ENCODE measurements at places on chromosomes 7 and 10.

DNA sequence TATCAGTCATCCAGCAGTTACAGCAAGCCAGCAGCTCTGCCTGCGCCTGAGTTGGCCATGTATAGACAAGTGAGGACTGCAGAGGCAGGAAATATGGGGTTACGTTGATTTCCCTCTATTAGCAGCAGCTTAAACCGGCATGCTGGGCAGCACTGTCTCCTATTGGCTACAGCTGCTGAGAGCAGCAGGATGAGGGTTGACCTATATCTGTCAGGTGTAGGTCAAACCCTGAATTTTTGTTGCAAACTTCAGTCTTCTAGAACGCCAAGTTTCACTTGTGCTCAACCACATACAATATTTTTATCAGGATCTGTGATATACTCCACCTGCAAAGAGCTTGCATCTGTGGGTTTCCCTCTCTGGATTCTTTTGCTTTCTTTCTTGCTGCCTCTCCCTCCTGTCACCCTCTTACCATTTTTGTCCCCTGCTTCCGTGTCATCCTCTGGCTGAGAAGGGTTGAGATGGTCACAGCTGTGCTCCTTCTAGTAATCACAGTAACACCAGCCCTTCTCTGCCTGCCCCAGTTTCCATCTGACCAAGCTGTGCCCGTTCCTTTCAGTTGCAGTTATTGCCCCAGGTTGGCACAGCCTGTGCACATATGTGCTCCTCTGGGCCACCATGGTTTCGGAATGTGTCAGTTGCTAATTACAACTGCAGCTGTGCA, 23.8 kb upstream of the GLCCI1 start:
- DNase-seq: no peak

DNA sequence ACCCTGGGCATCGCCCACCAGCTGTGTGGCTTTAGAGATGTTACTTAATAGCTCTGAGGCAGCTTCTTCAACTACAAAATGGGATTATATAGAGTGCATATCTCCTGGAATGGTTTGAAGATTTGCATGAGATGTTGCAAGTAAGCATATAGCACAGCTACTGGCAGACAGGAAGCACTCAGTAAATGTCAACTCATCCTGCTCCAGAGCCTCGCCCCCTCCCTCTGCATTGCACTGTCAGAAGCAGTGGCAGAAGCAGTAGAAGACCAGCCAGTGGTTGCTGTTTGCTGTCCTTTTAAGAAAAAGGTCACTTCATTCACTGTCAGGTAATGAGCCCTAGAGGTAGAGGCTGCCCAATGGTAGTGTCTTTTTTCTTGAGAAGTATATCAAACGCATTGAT, 180.0 kb upstream of the GHITM start:
- no peak for DNase-seq

- DNase-seq: no peak
Observed at GRCh38 chr7:37782166-37782565, 66.2 kb upstream of the NME8 start.

DNA sequence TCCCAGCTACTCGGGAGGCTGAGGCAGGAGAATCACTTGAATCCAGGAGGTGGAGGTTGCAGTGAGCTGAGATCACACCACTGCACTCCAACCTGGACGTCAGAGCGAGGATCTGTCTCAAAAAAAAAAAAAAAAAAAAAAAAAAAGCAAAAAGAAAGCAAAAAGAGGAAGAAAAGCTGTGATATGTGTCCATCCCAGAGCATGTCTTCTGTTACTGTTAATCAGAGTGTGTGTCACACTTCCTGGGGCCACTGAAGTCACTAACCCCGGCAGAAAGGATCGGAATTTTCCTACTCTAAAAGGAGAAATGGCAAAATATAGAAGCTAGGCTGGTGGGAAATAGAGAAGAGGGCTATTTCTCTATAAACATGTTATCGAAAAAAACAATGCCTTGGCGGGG, 11.9 kb downstream of the PIK3AP1 start:
- no peak for DNase-seq

GRCh38 chr10:119608316-119609155, 11.8 kb upstream of the TIAL1 start:
- peak; percentile 60 for DNase-seq

DNA sequence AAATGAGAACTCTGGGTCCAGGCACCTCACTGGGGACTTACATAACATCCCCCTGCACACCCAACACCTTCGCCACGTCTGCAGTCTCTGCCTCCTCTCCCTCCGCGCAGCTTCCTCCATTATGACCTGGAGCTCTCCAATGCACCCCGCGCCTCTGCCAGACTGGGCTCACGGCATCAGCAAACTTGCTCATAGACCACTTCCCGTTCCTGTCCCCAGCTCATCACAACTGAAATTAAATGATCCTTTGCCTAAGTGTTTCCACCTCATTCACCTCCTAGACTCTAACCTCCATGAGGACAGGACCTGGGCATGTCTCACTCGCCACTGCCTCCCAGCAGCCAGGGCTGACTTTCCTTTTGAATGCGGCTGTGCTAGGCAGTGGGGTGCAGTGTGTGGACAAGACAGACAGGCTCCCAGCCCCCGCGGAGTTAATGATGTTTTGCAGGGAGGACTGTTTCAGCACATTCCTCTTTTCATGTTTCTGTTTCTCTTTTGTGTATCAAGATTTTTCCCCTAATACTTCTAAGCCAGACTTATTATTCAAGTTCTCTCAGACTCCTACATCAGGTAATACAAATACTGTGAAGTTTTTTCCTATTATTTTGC, 18.8 kb downstream of the CHST15 start:
- no peak for DNase-seq

- no peak for DNase-seq
Observed at GRCh38 chr7:51226063-51226755, 90.4 kb downstream of the COBL start.

DNA sequence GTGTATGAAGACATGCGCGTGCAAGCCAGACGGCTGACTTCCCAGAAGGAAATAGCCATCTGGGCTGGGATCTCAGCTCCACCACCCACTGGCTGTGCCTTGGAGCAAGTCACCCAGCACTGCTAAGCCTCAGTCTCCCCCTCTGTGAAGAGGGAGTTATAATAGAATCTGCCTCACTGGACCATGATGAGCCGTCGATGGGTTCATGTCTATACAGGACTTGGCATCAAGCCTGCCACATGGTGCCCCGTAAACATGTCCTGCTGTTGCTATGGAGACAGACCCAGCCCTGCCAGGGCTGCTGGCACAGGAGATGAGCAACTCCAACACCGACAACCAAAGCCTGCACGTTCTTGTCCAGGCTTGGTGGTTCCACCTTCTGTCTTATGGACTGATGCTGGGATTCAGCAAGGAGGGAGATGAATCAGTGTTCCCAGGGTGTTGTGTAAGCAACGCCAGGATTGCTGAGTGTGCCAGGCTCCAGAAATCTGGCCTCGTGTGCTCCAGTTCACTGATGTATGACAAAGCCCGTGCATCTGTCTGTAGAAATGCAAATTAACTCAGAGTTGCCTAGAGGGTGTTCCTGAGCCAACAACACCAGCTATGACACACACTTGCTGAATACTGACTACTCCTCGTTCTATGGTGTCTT, 5.6 kb downstream of the GPR15LG start:
- DNase-seq: peak; percentile 81

- peak; percentile 81 for DNase-seq
Observed at GRCh38 chr10:89351780-89352597, 24.2 kb downstream of the IFIT3 start.

Measured in AG20443 (cell line).